NCI-H526 (cell line): ENCODE measurements at places on chromosomes 12 and 14.
A peak's percentile ranks its signal among the peaks of the same experiment; 100 is the strongest.

GRCh38 chr12:132326646-132327045 lies 2.7 kb downstream of the GALNT9 start:
- DNase-seq, result no peak

DNA sequence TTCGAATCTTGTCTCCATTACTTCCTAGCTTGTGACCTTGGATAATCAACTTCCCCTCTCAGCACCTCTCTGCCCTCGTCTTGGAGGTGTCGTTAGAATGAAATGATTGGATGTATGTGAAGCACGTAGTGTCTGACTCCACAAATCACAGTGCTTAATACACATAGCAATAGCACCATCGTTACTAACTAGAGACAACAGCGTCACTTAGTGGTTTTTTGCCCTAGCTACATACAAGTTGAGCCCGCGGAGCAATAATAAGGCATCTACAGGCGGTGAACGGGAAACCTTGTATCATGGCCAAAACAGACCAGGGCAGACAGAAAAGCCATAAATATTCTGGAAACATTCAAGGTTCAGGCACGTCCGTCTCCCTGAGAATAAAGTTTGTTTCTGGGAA lies 154.9 kb downstream of the ASCL4 start:
- DNase-seq, result peak; percentile 76

- DNase-seq, result no peak
These were observed 27.4 kb downstream of the RAB21 start for GRCh38 chr12:71782017-71782416.

- no peak for DNase-seq
These were observed 19.9 kb upstream of the MDM1 start for GRCh38 chr12:68352067-68352466.

DNA sequence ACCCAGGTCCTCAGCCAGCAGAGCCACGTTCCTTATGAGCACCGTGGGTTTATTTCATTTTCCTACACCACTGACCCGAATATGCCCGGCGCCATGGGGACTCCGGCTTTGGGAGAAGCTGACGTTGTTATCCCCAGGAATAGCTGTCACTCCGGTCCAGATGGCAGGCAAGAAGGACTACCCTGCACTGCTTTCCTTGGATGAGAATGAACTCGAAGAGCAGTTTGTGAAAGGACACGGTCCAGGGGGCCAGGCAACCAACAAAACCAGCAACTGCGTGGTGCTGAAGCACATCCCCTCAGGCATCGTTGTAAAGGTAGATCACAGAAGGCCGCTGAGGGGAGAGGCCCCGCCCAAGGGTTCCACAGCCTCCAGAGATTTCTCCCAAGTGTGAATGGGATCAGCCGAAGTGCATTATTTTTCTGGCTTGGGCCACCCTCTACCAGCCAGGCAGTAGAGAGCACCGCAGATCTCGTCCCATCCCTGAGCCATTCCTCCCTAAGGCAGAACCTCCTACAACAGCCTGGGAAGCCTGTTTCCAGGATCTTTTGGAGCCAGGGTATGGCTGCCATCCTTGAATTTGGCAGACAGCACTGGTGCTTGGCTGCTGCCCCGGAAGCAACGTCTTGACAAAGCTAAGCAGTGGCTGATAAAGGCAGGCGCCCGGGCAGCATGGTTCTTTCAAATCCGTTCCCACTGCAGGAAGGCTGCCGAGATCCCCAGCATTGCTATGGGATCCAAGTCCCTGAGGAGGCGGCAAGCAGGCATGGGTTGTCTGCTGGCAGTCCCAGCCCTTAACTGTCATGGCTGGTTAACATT lies 17.8 kb downstream of the CDK2AP1 start:
- no peak for DNase-seq

DNA sequence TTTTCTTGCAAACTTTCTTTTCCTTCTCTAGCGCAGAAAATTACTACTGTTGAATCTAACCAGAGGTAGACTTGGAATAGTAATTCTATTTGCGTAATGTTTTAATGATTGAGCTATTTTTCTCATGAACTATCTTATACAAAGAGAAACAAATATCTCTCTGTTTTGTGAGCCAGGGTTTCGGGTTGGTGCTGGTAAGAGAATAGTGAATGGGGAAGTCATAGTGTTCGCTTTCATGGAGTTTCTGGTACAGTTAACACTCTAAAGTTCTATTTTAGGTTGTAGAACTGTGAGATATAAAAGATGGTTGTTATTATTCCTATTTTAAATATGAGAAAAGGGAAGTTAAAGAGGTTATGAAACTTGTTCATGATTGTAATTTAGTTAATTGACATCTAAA lies 6.6 kb downstream of the CLEC1B start:
- DNase-seq, result no peak
